ENCODE measurements at places on chromosomes 2 and 18.

DNA sequence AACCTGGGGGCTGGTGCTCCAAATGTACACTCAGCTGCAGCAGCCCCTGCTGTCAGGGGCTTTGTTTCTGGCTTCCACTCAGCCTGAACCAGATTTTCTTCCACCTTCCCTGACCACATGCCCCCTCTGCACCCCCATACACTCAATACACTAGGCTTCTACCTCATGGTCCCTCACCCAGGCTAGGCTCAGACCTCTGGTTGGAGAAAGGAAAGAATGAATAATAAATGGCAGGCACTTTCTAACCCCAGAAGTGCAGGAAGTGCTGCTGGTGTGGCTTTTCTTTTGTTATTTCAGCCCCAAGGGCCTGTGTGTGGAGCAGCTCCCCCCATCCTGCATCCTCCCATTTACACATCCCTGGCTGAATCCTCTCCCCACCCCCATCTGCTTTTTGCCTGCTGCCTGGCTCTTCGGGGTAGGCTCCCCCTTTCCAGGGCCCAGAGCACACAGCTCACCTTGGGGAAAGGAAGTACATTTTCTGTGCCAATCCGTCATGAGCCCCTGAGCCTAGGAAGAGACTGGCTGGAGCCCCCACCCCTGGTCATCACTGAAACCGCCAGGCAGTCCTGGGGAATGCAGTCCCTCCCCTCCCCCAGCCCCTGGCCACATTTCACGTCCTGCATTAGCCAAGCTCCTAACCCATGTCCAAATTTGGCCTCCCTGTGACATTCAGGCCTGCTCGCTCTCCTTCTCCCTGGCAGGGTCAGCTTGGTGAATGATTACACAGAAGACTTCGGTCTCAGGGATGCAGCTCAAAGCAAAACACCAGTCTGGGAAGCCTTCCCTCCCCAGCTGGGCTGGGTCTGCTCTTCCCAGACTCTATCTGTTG is 2.6 kb downstream of the DYSF start:
- no peak for DNase-seq

GRCh38 chr2:238601433-238602222 is 174.9 kb downstream of the ASB1 start:
- DNase-seq: no peak

- DNase-seq: no peak
These were observed 230.5 kb upstream of the SETBP1 start for GRCh38 chr18:44450226-44450625.

DNA sequence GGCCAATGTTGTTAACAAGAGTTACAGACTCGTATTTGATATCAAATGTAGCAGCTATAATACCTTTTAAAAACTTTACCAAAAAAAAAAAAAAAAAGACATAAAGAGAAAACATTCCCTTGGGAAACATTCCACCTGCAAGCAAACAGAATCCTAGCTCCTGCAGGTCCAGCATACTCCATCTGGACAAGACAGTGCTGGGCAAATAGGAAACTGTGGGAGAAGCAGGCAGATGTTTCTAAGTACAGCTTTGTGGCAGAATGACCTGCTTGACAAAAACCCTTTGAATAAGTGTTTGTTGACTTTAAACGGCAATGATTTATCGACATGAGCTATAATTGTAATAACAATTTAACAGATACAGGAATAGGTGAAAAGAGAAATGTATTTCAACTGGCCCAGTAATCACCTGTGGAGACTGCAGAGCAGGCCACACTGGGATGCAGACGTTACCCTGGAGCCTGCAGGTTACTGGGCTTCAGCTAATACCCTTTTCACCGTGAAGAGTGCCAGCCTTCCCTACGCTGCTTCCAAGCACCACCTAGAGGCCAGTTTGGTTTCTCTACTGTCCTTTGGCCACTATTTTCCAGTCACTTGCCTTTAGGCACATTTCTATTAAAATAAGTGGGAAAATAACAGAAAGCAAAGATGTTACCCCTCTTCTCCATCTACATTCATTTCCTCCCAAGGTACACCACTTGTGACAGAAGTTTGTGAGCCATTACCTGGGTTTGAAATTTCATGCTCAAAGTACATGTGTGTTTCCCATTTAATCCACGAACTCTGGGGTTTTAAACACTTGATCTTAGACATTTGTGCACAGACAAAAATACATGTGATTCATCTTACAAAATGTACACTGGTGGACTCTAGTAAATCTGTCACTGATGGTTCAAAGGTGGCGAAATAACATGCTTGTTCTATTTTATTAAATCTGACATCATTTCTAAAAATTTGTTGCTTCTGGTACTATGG is 96.9 kb upstream of the ZNF397 start:
- DNase-seq: peak; percentile 38

- DNase-seq: no peak
These were observed 55.3 kb upstream of the SULT1C3 start for GRCh38 chr2:108184419-108184818.

DNA sequence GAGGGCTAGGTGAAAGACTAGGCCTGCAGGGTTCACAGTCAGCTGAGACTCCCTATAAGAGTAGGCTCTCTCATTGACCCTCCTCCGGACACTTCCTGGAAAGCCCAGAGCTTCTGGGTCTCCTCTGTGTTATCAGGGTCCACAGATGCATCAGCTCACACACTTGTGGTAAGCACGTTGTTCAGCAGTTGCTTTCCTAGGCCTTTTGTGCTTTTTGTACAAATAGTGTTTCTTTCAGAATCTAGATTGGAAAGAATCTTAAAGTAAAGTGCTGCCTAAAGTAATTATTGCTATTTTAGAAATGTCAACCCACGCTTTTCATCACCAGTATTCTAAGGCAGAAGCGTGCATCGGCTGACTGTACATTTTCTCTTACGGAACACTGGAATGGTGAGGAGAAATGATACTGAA is 15.5 kb downstream of the SLC9A2 start:
- no peak for DNase-seq

- no peak for DNase-seq
These were observed 4.8 kb downstream of the STON1 start for GRCh38 chr2:48534781-48535180.

DNA sequence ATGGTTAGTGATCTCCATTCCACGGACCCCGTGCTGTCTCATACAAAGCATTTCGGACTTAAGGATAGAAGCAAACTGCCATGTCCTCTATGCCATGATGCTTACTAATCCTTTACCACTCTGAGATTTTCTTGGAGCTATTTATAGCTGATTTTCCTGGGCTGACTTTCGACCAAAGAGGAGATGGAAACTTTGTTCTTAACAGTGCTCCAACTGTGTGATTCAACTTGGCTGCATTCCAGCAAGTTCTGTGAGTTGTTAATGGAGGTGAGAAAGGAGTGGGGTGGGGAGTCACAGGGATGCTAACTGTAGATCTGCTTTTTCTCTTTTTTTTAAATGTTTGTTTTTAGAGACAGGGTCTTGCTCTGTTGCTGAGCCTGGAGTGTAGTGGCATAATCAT is 45.5 kb upstream of the MSH2 start:
- DNase-seq: no peak

GRCh38 chr2:241570961-241571581 is 12.5 kb downstream of the BOK start:
- DNase-seq: no peak

DNA sequence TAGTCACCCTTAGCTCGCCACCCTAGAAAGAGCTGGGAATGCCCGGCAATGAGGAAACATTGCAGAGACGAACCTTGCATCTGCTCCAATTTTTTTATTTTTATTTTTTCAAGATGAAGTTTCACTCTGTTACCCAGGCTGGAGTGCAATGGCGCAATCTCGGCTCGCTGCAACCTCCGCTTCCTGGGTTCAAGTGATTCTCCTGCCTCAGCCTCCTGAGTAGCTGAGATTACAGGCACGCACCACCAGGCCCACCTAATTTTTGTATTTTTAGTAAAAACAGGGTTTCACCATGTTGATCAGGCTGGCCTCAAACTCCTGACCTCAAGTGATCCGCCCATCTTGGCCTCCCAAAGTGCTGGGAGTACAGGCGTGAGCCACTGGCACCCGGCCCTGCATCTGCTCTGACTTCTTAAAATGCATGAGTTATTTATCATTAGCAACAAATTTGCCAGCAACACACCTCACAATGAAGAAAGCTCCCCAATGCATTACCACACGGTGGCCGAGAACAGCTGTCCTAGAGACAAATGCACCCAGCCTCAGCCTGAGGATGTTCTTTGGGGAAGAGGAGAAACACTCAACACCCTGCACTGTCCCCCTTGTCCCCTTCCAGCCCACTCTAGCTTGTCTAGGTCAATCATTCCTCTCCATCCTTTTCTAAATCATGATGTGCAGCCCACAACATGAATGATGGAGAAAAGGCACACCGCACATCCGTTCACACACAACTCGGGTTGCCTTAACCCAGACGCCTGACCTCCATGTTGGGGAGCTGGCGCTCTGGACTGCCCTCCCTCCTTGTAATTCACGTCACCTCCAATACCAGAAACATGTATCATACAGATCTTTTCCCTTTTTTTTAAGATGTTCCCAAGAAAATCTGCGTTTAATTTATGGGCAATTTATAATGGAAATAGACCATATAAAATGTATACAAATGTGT is 46.9 kb downstream of the TTC32 start:
- DNase-seq: no peak

GRCh38 chr2:158042245-158042644 is 59.4 kb upstream of the UPP2 start:
- no peak for DNase-seq

DNA sequence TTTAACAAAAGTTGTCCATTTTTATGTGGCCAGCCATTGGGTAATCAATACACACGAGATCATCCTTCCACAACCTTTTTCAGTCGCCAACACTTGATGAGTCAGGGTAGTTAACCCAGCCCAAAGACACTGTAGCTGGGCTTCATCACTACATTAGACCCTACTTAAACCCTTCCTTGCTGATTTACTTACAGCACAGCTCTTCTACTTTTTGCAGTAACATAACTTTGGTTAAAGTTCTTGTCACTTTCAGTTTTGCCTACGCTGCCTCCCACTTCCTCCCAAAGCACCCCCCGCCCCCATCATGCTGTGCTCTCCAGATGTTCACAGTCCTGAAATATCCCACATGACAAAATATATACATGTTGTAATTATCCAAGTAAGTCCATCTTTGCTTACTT is 103.6 kb downstream of the CDK15 start:
- DNase-seq: no peak

- no peak for DNase-seq
These were observed 1297.1 kb downstream of the DPP10 start for GRCh38 chr2:115739574-115739973.

GRCh38 chr2:82998781-82999180 is 1460.3 kb downstream of the SUCLG1 start:
- DNase-seq: no peak

- no peak for DNase-seq
These were observed 53.0 kb downstream of the LYPD6 start for GRCh38 chr2:149383340-149383739.

GRCh38 chr2:131056932-131057287 is 36.4 kb downstream of the FAM168B start:
- DNase-seq: no peak

DNA sequence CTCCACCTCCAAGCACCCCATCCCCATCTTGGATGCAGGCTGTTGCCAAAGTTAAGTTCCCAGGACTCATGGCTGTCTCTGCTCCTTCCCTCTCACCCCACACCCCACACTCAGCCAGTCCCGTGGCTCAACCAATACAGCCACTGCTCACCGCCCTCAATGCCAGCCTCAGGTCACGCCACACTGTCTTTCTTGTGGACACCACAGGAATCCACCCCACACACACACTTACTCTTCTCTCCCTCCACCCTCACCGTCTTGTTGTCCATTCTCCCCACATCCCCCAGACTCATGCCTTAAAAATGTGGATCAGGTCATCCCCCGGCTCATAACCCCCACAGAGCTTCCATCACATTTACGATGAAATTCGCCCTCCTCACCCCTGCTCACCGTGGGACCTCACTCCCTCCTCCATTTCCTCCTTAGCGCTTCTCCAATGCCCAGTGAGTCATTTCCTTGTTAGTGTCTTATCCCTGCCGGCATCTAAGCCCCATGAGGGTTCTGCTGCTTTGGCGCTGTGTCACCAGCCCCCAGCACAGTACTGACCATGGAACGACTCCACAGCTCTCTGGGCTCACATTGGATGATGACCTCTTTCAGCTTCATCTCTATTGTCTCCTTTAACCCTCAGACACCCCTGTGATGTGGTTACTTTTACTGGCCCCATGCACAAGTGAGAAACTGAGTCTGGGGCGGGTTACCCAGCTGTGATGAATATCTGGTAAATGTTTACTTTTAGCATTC is 13.8 kb downstream of the MLPH start:
- peak; percentile 23 for DNase-seq

- DNase-seq: no peak
These were observed 1.2 kb upstream of the SKA1 start for GRCh38 chr18:50373561-50374219.

- DNase-seq: no peak
These were observed 257.4 kb downstream of the IKZF2 start for GRCh38 chr2:212894026-212894425.

DNA sequence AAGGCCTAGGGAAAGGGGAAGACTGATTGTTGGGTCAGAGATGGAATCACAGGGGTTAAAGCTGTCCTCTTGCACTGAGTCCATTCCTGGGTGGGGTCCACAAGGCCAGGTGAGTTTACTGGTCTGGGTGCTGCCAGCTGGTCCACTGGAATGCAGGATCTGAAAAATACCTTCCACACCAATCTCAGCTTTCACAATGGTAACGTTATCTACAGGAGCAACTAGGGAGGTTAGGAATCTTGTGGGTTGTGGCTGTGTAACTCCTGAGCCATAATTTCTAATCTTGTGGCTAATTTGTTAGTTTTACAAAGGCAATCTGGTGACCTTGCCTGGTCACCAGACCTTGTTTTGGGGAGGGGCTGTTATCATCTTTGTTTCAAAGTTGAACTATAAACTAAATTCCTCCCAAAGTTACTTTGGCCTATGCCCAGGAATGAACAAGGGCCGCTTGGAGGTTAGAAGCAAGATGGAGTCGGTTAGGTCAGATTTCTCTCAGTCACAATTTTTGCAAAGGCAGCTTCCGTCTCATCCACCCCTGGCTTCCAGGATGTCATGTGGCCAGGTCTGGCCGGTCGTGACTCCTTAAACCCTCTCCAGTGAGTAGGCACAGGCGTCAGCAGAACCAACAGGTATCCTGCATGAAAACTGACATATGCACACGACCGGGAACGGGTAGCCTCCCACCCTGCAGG is 123.3 kb upstream of the SH3BP4 start:
- no peak for DNase-seq

- no peak for DNase-seq
These were observed 18.1 kb downstream of the ABCB11 start for GRCh38 chr2:169012812-169013627.

GRCh38 chr2:234158812-234159211 is 108.3 kb downstream of the SPP2 start:
- DNase-seq: no peak

GRCh38 chr2:121372721-121373353 is 87.8 kb upstream of the TFCP2L1 start:
- no peak for DNase-seq

- no peak for DNase-seq
These were observed 36.0 kb downstream of the KIF1A start for GRCh38 chr2:240783819-240784621.

GRCh38 chr2:140880573-140880972 is 1250.2 kb downstream of the LRP1B start:
- DNase-seq: no peak

GRCh38 chr18:24539866-24540617 is 79.6 kb downstream of the HRH4 start:
- no peak for DNase-seq
